Renal cortex interstitium (tissue), 15 donors: ENCODE measurements at places on chromosomes 13 and 19. TPM values are rescaled to one million over a fixed set of nuclear protein-coding genes. Genes with fewer than 3 reads are reported as not detected.

DNA sequence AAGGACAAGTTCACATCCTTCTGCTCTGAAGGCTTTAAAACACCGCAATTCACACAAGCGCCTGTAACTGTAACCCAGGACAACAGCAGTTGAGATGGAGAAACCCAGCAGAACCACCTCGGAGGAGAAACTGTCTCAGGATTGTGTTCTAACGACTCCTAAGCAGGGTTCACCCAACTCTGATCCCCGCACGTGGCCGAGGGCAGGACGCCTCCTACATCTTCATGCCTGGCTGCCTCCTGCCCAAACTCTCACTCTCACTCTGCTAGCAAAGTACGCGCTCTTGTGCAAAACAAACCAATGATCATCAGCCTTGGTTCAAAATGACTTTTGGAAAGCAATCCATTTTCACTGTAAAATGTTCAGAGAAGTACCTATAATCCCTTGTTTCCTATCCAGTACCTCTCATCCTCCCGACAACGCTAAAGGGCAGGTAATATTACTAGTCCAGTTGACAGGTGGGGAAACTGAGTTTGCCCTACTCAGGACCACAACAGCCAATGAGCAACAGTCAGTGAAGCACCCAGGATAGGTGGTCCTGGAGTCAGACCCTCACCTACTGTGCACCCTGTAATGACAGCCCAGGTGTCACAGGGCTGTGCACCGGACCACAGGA lies 25.6 kb downstream of the EPS15L1 start:
- DNase-seq: no peak

DNA sequence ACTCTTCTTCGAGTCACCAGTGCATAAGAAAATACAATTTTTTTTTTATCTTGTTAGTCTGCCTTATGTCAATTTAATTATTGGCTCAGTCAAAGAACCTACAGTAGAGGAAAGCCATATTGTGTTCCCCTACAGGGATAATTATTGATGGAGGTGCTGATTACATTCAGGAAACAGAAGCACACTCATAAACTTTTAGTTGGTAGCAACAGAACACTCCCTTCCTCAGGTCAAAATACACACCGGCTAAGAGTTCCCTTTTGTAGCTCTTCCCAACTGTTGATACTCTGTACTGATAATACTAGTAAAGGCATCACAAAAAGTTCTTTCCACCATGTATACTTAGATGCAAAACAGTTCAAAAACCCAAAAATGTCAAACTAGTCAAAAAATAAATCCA lies 18.4 kb downstream of the FOXO1 start:
- no peak for DNase-seq

DNA sequence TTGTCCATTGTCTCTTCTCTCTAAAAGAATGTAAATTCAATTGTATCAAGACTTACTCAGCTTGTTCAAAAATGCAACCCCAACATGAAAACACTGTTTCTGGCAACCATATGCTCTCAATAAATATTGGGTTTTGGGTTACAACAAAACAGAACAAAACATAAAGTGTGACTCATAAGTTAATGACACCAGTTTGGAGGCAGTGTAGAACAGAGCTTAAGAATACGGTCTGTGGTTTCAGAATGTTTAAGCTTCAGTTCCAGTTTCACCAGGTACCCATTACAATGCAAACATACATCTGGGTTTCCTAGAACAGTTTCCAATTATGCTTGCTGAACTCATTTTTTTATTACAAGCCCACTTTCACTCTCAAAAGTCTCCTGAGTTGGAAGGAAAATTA lies 285.8 kb upstream of the PCDH9 start:
- DNase-seq: no peak

GRCh38 chr13:47146136-47146535 lies 249.3 kb upstream of the HTR2A start:
- no peak for DNase-seq

The GGN gene
- 0.63 TPM for polyA plus RNA-seq

GRCh38 chr13:48132961-48133360 lies 38.1 kb upstream of the MED4 start:
- no peak for DNase-seq

The CGB2 gene
- not detected for polyA plus RNA-seq

The ADGRE3 gene
- polyA plus RNA-seq: 0.16 TPM

The SLC7A9 gene
- polyA plus RNA-seq: 16.0 TPM

DNA sequence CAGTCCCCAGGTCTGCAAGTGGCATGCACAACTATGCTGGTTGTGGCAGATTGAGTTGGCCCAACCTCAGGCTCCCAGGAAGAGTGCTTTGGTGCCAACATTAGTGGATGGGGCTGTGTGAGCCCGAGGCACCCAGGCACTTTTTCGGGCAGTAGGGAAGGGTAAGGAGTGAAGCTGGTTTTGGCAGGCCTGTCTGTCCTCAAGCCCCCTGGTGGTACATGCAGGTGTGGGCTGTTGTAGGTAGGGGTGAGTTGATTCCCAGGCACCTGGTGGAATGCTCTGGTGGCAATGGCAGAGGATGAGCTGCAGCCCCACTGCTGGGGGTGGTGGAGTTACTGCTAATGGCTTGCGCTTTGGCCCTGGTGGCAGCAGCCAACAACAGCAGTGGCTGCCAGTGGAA lies 723.7 kb upstream of the SLITRK1 start:
- no peak for DNase-seq

GRCh38 chr19:52336791-52337381 lies 843 bp downstream of the ZNF610 start:
- DNase-seq: peak; percentile 3

GRCh38 chr13:107835339-107836018 lies 379.9 kb downstream of the LIG4 start:
- DNase-seq: no peak

DNA sequence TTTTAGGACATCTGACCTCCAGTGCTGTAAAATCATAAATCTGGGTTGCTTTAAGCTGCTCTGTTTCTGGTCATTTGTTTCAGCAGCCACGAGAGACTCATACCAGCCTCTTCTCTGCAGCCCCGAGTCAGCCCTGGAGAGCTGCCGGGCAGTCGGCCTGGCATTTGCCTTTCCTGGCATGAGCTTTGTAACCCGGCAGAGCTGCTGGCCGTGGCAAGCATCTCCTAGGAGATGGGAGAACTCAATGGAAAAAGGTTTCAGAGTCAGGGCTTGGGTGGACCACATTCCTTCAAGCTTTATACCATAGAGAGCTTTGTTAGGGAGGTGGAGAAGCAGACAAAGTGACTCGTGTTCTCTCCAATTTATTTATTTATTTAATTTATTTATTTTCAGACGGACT lies 21.6 kb upstream of the CCL25 start:
- no peak for DNase-seq

The SLC15A1 gene
- 11.9 TPM for polyA plus RNA-seq

GRCh38 chr19:5360003-5360780 lies 19.6 kb upstream of the PTPRS start:
- no peak for DNase-seq

The SHD gene
- polyA plus RNA-seq: 3.0 TPM

GRCh38 chr13:43242040-43242439 lies 218.7 kb downstream of the DNAJC15 start:
- DNase-seq: no peak

GRCh38 chr19:5977222-5977784 lies 637 bp downstream of the RANBP3 start:
- no peak for DNase-seq

- peak; percentile 84 for DNase-seq
Measured at GRCh38 chr19:52453324-52454094, at the start of gene ZNF578. TSS of gene ZNF578 (plus strand) at chr19:52453553. CDS start at chr19:52501846, 48,293 bp downstream.

- DNase-seq: no peak
Measured at GRCh38 chr19:5086725-5087439, 118.0 kb downstream of the KDM4B start.

The ICAM4 gene
- 0.44 TPM for polyA plus RNA-seq

DNA sequence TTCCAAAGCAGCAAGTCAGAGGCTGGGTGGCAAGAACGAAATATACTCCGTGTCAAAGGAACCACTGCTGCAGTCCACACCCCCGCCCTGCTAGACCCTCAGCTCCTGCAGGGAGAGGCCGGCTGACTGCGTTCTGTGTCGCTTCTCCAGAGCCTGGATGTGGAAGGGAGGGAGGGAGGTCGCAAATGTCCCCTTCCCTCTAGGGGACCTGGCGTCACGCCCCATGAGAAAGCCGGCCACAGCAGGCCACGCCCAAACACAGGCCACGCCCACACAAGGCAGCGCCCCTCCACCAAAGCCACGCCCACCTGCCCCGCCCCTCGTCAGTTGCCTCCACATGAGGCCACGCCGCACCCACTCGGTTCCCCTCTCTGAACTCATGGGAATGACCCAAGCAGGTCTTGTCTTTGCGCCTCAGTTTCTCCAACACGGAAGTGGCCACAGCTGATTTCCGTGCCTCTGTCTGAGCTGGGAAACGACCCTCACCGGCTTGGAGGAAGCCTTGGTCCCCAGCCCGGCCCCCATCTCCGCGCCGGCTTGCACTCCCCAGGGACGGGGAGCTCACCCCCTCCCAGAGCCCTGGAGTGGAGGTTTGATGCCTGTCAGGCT lies 38.4 kb upstream of the TCF3 start:
- DNase-seq: no peak

DNA sequence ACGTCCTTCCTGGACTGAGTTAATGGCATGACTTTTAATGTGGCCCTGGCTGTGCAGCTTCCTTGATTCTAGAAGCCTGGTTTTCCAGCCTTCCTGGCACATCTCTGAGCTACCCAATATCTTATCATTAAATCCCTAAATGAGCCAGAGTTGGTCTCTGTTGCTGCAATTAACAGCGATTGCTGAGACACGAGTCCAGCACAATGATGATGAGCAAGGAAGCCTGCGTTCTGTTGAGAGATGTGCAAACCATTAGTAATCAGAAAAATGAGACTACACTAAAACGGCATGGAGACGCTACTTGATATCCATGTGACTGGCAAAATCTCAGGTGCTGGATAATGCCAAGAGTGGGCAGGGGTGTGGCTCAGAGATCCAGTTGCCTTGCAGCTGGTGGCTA lies 26.2 kb downstream of the GPR42 start:
- DNase-seq: no peak

The RASIP1 gene
- 16.6 TPM for polyA plus RNA-seq

The JAK3 gene
- polyA plus RNA-seq: 3.3 TPM

- peak; percentile 14 for DNase-seq
Measured at GRCh38 chr19:35000647-35001501, 751 bp downstream of the GRAMD1A start.

- DNase-seq: no peak
Measured at GRCh38 chr19:43618921-43619261, 538 bp downstream of the ZNF428 start.

- DNase-seq: no peak
Measured at GRCh38 chr13:43861863-43862262, 17.7 kb downstream of the CCDC122 start.

The KIR3DL1 gene
- not detected for polyA plus RNA-seq

The PLEKHF1 gene
- 2.0 TPM for polyA plus RNA-seq

- DNase-seq: no peak
Measured at GRCh38 chr19:33273881-33274662, 28.3 kb downstream of the CEBPA start.

The CRTC1 gene
- polyA plus RNA-seq: 15.4 TPM

- no peak for DNase-seq
Measured at GRCh38 chr13:28324181-28324789, 170.6 kb downstream of the FLT1 start.

- DNase-seq: no peak
Measured at GRCh38 chr13:73248711-73249580, 190.1 kb downstream of the KLF5 start.

The ODAD3 gene
- 1.9 TPM for polyA plus RNA-seq
